ENCODE measurements at places on chromosomes 4 and X. TPM values are rescaled to one million over a fixed set of nuclear protein-coding genes. Genes with fewer than 3 reads are reported as not detected.

DNA sequence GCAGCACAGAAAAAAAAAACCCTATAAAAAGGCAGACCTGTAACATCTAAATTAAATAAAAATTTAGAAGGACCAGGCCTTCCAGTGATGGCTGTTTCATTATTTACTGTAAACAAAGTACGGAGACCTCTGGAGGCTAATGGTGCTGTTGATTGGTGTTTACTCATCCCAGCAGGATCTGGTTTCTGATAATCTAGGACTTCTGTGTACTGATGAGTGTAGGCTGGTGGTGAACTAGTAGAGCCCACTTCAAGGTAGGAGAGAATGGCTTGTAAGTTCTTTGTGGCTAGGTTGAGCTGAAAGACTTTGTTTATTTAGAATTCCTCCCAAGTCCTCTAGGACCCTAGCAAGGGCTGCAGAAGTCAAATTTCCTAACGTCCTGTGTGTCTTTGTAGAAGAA is 398.1 kb upstream of the PITX2 start:
- DNase-seq = no peak

- no peak for DNase-seq
These were observed 15.2 kb upstream of the PCYT1B start for GRCh38 chrX:24662352-24662751.

- no peak for DNase-seq
These were observed 4.5 kb downstream of the RAB9A start for GRCh38 chrX:13693341-13693961.

DNA sequence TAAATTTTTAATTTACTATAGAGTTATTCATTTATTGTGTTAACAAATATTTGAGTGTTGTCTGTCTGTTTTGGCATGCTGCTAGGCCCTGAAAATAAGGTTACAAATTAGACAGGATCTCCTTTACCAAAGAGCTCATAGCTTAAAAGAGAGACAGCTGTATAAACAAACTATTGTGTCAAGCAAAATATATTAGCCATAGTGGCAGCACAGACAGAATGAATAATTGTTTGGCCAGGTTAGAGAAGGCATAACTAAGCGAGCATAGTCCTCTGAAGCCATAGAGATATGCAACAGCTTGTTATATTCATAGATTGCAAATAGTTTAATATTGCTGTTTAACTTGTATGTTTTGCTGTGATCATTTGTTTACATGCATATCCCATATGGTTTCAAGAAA is 66.7 kb upstream of the NDUFC1 start:
- DNase-seq = no peak

- no peak for DNase-seq
These were observed 10.0 kb upstream of the SPRY1 start for GRCh38 chr4:123386609-123387008.

The ZIC3 gene
- not detected for total RNA-seq

The ADH1A gene
- not detected for total RNA-seq

The FAM13A gene
- 39.3 TPM for total RNA-seq
